ENCODE measurements at places on chromosomes 12 and 14. TPM values are rescaled to one million over a fixed set of nuclear protein-coding genes. Genes with fewer than 3 reads are reported as not detected.

DNA sequence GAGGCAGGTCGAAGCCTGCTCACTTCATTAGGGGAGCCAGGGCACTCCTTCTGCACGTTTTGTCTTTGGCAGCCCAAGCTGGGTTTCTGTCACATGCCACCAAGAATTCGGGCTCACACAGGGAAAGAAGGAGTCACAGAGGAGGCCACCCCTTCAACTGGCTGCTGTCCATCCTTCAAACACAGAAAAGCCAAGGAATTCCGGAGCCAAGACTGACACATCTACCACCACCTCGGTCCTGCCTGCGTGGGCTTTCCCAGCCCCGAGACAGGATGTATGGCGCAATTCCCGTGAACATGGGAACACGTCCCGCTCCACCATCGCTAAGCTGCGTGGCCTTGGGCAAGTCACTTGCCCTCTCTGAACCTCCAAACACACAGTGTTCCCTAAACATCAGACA lies 70.4 kb downstream of the NCOR2 start:
- DNase-seq, result no peak

GRCh38 chr12:24728366-24728765 lies 220.5 kb downstream of the BCAT1 start:
- DNase-seq, result no peak

DNA sequence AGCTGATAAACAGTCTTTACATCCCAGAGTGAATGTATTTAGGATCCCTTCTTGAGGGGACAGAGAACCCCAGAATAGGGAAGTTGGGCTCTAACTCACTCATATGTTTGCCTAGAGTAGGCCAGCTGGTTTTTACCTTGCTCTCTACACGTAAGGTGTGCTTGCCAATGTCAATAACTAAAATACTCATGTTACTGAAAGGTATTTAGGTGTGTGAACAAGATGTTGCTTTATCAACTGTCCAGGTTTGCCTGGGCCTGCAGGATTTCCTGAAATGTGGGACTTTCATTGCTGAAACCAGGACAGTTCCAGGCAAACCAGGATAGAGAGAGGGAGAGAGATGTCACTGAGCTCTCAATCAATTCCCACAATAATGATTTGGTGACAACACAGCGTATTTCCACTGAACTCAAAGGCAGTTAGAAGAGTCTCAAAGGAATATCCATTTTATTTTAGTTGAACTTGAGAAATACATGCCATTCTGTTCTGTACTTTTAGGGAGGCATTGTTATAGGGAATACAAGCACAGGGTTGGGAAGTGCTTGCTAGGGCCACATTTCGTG lies 171.7 kb downstream of the NRXN3 start:
- no peak for DNase-seq

GRCh38 chr12:124904306-124905098 lies 9.9 kb downstream of the UBC start:
- no peak for DNase-seq

GRCh38 chr12:131378861-131379665 lies 331.8 kb upstream of the SFSWAP start:
- no peak for DNase-seq

GRCh38 chr14:57573173-57573572 lies 79.5 kb upstream of the CCDC198 start:
- DNase-seq, result no peak

DNA sequence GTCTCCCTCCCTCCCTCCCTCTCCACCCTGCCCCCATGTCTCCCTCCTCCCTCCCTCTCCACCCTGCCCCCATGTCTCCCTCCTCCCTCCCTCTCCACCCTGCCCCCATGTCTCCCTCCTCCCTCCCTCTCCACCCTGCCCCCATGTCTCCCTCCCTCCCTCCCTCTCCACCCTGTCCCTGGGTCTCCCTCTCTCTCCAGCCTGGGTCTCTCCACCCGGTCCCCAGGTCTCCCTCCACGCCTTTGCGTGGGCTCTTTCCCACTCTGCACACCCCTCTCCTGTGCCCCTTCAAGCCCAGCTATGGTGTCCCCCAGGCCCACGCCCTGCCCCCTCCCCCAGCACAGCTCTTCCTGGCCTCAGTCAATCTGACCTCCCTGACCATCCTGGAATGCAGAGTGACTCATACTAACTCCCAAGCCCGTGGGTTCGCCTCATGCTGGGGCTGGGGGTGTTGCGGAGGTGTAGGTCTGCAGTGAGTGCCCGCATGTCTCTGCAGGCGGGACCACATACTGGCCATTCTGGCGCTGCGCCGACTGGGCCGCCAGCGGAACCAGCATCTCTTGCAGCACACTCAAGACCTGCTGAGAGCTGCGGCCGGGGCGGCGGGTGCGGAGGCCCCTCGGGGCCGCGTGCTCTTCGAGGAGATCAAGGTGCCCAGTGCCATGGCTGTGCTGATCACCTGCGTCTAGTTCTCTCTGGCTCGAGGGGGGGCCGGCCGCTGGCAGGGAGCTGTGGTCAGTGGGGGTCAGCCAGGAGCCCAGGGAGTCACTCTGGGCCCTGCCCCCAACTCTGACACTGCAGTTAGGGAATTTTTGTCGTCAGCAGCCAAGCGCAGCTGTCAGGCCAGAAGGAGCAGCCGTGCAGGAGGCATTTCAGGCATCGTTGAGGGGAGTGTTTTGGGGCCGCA lies 13.5 kb upstream of the TNFAIP2 start:
- DNase-seq, result no peak

DNA sequence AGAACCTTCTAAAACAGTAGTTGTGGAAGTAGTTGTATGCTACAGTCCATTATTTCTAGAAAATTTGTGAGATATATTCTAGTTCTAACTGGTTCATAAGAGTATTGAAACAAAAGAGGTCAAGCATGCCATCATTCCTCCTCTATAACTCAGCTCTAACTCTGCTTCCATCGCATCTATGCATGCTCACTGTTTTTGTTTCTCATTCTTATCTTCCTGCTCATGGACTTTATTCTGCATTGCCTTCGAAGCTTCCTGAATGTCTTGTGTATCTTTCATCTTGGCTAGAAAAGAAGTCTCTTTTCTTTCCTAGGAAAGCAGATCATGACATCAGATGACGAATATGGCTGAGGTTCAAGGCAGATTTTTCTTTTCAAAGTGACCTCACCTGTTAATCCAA lies 402 bp downstream of the LMNTD1 start:
- DNase-seq, result no peak

HSPB8 gene
- total RNA-seq, result not detected

FAM181A gene
- total RNA-seq, result not detected

SIX1 gene
- not detected for total RNA-seq

RHOJ gene
- not detected for total RNA-seq

JDP2 gene
- 1.4 TPM for total RNA-seq
